ENCODE measurements at places on chromosomes 5 and 9.

GRCh38 chr9:112939418-112939817 is 48.7 kb upstream of the SLC46A2 start:
- no peak for DNase-seq

- no peak for DNase-seq
Measured at GRCh38 chr9:98536542-98537173, 172.1 kb downstream of the GABBR2 start.

GRCh38 chr5:2801577-2802525 is 50.4 kb upstream of the IRX2 start:
- DNase-seq: no peak

- DNase-seq: no peak
Measured at GRCh38 chr5:107457138-107457537, 213.6 kb downstream of the EFNA5 start.

- DNase-seq: no peak
Measured at GRCh38 chr9:94666364-94667099, 27.2 kb upstream of the FBP1 start.

DNA sequence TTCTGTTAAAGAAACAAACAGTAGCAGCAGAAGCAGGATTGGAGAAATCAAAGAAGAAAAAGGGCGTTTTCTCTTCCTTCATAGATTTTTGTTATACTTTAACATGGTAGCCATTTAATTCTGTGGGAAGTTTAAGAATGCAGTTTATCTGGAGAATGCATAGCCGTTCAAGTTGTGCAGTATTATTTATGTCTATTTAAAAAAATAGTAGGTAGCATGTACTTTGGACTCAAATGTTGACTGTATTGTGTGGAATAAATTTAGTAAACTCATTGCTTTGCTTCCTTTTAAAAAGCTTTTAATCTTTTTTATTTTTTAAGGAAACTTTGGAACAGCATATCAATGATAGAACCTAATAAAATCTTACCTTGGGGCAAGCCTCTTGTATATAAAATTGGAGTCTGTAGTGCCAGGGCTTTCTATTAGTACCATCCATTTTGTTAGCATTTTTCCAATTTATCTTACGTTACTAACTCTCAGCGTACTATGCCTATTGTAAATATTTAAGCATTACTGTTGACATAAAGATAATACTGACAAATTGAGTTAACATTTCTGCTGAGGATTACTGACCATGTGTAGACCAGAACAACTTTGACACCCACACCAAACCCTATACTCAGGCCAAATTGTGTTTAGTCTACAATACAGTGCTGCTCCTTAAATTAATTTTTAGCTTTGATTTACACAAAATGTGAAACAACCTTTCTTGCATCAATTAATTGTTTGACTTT is 291.1 kb downstream of the NNT start:
- no peak for DNase-seq

GRCh38 chr9:109520475-109521132 is 22.5 kb upstream of the PTPN3 start:
- DNase-seq: no peak

GRCh38 chr9:77000330-77000729 is 19.1 kb upstream of the FOXB2 start:
- no peak for DNase-seq

DNA sequence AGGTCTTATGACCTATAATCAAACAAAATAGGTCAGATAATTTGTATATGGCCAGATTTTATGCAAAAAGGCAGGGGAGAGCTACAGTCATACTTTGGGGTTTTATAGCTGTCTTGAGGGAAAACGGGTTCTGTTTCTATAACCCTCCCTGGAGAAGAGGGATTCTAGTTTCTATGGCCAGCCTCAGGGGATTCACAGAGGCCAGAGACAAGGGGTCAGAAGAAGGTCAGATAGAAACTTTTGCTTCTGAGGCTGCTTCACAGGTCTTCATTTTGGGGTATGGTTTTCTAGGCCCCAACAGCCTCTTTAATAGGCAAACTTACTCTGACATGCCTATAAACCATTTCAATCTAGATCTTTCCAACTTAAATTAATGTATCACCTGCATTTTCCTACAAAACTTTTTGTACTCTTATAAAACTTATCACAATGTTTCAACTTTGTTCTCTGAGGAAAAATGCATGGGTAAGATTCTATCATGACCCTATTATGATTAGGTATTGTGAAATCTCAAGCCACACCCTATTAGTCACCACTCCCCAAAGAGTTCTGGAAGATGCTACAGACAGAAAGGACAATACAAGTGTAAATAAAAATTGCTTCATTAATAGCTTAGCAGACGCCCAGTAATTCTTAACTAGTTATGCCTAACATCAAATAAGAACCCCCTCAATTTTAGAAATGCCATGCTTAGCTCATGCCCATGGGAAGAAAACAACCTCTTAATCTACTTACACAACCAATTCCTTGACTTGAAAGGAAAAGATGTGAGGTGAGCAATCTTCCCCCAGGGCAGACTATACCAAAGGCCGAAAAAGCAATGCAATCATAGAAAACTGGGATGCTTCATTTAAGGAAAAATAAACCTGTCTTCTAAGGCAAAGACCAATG is 396.6 kb downstream of the TLR4 start:
- no peak for DNase-seq

DNA sequence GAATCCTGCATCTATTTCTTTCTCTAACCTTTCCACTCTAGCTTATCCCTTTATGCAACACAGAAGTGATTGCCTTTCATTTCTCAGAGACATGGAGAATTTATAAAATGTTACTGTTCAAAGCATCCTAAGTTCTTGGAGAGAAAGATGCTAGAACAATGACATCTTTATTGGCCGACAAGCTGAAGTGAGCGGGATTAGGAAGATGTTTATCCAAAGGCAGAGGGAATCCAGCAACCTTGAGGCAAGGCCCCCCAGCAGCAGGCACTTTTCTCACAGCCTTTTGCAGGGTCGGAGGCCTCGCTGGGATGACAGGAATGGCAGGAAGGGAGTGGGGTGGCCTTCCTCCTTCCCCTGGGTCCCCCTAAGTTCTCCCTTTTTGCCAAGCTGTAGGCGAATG is 204.8 kb downstream of the GAPVD1 start:
- no peak for DNase-seq

DNA sequence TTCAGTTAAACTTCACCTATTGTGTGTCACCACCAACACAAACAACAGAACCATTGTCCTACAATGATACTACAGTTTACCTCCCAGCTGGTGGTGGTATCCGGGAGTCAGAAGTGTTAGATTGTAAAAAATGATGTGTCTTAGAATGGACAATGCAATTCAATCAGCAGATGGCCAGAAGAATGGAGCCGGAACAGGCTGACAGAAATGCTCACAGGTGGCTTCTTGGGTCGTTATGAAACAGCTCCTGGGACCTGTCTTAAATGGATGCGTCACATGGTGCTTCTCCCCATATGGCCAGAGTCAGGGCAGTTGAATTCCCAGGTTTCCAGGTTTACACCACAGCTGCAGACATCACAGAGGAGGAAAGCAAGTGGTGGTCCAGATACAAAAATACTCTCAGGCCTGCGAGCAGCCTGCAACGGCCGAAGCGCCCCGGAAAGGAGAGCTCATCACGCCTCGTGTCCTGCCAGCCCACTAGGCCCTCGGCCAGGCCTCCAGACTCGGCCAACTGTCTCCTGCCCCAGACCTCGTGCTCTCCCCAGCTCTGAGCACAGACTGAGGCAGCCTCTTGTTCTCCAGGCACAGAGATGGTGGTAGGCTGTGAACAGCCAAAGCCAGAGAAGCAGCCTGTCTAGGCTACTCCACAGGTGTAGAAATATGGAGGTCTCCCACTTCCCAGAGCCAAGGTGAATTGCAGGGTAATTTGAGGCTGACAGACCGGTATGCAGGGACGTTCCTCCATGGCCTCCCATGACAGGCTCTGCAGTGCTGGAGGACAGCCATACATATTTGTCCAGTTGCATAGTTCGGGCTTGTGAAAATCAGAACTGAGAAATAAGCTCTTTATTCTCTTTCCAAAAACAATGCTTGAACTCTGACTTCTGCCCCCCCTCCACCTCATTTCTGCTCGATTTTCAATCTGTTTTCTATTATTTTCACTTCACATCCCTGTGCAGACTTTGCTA is 98.5 kb upstream of the SPATA31C2 start:
- DNase-seq: no peak

- no peak for DNase-seq
Measured at GRCh38 chr9:23587433-23587832, 238.6 kb downstream of the ELAVL2 start.

GRCh38 chr9:124017051-124017928 is 5.7 kb downstream of the LHX2 start:
- no peak for DNase-seq

DNA sequence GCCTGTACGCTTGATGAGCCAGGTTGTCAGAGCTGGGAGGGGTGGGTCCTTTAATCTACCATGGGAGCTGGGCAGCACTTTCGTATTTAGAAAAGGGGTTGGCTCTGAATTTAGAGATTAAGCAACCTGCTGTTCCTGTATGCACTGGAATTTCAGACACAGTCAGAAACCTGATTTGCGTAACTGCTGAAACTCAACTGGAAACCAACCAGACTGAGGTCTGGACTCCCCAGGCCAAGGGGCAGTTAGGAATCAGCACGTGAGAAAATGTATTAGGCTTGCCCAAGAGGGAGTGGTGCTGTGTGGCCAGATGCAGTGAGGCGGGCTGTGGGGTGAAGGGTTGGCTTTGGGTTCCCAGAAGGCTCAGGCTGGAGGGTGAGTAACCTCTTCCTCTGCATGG is 235.0 kb downstream of the GOLPH3 start:
- no peak for DNase-seq

GRCh38 chr9:70936536-70936935 is 184.9 kb downstream of the TRPM3 start:
- DNase-seq: no peak

DNA sequence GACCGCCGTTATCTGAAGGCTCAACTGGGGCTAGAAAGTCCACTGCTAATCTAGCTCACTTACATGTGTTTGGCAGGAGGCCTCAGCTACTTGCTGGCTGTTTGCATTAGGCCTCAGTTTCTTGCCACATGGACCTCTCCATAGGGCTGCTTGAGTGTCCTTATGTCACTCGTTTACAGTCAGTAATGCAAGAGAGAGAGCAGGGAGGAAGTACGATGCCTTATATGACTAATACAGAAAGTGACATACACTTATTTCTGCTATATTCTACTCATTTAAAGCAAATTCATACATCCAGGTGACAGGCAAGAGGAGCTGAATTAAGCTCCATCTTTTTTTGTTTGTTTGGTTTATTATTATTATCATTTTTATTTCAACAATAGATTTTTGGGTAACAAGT is 179.6 kb downstream of the LURAP1L start:
- DNase-seq: no peak

DNA sequence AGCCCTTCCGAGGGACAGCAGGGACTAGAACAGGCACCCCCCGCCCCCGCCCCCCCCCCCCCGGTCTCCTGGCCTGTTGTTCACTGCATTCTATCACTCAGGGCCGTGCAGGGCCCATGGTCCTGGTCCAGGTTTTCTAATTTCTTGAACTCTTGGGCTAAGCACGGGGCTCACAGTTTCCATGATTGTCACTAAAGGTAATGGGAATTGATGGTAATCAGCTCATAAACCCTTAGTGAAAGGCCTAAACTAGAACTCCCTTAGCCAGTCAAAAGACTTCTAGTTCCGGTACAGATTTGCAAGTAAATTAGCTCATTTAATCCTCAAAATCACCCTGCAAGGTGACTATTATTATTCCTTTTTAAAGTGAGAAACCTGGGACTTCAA is 14.7 kb upstream of the PWWP2A start:
- DNase-seq: no peak

DNA sequence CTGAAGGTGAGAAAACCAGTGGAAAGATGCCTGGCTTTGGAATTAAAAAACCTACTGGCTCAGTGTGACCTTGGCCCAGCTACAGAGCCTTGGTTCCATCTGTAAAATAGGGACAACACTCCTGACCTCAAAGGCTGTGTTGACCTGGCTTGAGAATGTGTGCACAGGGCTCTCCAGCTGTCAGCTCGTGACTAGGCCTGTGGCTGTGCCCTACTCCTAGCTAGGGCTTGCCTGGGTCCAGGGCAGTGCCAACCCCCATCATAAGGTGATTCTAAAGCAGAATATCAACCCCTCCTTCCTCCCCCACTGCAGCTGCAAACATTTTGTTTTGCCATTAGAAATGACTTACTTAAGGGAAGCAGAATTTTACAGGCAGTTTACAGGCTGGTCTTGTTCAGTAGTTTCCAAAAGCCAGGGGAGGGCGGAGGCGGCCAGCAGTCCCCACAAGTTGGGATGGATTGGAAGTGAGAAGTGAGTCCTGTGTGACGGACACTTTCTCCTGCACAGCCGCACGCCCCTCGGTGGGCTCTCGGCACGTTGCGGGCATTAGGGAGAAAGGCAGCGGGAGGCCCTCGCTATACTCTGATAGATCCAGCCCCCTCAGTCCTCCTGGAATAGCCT is 7.3 kb downstream of the PITX1 start:
- no peak for DNase-seq

DNA sequence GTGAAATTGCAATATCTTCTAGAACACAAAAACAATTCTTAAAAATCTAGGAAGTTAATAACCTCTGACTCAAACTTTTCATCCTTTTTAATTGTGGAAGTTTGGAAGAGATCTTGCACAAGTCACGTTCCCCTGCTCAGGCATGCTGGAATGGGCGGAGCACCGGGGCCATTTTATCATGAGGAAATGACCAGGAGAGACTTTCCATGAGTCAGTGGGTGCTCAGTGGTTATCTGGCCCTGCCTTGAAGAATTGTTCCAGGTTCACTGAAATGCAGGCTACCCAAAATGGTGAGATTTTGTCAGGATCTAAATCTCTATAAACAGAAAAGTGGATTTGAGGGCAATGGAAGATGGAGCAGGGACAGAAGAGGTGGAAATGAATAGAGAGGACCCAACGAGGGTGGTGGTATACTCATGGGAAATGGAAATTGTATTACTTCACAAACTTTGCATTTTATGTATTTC is 61.2 kb downstream of the FYB1 start:
- DNase-seq: no peak

DNA sequence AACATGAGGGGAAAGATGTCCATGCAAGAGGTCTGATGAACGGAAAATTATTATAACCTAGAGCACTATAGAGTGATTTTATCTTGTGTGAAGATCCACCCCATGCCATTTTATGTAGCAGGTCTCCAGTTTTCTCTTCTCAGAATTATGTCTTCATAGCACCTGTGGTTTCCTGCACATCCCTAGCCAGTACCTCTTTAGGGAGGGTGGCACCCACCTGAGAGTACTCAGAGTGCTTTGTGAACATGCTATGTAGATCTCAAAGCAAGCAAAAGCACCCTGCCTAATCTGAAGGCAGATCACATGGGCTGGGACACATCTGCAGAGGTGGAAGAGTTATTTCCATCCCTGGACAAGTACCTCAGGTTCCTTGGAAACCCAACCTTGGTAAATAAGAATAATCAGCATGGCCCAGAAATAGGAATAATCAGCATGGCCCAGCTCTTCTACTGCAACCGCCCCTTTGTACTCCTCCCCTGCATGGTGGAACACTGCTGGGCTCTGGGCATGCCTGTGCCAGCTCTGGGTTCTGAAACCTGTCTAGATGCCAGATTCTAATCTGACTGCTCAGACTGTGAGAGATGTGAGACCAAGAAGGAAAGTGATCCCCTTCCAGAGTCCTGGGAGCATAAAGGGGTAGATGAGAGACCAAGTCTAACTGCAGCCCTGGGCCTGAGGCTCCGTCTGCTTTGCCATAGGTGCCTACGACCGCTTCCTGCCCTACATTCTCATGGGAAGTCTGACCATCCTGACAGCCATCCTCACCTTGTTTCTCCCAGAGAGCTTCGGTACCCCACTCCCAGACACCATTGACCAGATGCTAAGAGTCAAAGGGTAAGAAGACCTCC is 23.7 kb downstream of the SLC22A5 start:
- DNase-seq: no peak
